ENCODE measurements at places on chromosomes 16 and 17. TPM values are rescaled to one million over a fixed set of nuclear protein-coding genes. Genes with fewer than 3 reads are reported as not detected.
A peak's percentile ranks its signal among the peaks of the same experiment; 100 is the strongest.

TMEM238L gene
- not detected for total RNA-seq

GRCh38 chr16:17162560-17162959 lies 308.2 kb downstream of the XYLT1 start:
- DNase-seq = no peak

DNA sequence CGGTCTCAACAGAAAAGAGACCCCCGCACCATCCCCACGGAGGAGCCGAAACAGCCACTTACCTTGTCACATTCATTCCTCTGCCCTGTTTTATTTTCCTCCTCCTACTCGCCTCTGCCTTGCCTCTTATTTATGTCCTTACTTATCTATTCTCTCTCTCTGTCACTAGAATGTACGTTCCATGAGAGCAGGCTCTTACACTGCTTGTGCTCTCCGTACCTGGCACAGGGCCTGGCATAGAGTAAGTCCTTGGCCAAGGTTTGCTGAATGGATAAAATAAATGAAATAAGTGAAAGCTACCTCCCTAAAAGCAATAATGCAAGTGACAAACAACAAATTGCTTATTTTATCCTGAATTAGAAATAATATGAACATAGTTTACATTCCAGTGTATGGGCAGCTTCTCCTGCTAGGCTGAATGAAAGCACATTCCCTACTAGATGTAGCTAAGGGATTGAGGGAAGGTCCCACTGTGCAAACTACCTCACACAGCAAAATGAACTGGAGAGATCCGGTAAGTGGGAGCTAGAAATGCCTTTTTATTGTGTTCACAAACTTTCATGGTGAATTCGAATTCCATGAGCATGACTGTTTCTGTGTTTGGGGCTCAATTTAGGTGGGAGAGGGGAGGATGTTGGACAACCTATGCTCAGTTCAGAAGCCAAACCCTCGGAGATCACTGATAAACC lies 173.1 kb downstream of the PARN start:
- DNase-seq = no peak

MYH13 gene
- not detected for total RNA-seq

- no peak for DNase-seq
Measured at GRCh38 chr17:76889323-76889722, 21.1 kb downstream of the MGAT5B start.

HBA1 gene
- total RNA-seq = not detected

GRCh38 chr16:79151-80054 lies 1.4 kb downstream of the MPG start:
- DNase-seq = peak; percentile 65

DNA sequence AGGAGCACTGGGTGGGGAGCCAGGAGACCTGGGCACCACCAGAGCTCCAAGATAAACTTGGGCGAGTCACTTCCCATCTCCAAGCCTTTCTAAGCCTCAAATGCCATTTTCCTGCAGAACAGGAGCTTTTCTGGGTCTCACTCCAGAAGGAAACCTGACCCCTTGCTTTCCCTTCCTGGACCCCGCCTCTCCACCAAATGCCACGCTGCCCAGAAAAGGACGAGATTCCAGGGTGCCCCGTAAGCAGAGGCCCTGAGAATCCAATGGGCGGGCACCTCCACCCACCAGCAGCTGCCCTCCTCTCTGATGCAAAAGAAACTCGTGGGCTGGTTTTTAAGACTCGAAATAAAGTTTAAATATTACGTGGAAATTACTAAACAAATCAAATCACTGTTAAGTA lies 31.3 kb downstream of the ZNF423 start:
- DNase-seq = peak; percentile 41

PPP1R27 gene
- total RNA-seq = not detected

ADAD2 gene
- total RNA-seq = not detected

DNA sequence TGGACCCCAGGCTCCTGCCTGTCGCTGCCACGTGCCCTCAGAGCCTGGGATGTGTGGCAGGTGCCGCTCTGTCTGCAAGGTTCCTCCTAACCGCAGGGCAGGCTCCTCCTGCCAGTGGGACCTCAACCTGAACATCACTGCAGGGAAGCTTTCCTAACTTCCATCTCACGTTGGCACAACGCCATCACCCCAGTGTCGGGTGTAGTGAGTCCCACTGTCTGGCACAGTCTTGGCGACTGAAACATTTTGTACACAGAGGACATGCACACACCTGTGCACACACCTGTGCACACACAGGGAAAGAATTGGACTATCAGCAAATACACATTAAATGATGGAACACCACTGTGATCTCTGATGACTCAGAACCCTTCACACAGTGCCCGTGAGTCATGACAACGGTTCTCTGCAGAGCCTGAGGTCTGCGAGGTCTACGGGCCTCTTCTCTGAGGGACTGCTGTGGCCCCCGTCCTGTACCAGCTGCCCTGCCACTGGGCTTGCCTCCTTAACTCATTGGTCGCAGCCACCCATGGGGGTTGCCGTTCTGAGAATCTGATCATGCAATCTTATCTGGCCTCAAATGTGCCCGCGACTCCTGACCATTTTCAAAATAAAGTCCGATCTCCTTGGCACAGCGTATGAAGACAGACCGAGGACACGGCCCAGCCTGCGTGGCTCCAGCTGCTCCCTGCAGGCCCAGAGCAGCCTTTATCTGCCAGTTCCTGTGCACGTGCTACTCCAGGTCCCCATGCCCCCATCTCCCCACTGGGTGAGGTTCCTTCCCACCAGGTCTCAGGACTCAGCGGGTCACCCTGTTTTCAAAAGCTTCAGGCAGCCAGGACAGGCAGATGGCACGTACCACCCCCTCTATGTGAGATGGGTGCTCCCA lies 7.6 kb downstream of the CCDC57 start:
- DNase-seq = no peak

GRCh38 chr16:89890200-89890599 lies 16.8 kb downstream of the TCF25 start:
- no peak for DNase-seq

DNA sequence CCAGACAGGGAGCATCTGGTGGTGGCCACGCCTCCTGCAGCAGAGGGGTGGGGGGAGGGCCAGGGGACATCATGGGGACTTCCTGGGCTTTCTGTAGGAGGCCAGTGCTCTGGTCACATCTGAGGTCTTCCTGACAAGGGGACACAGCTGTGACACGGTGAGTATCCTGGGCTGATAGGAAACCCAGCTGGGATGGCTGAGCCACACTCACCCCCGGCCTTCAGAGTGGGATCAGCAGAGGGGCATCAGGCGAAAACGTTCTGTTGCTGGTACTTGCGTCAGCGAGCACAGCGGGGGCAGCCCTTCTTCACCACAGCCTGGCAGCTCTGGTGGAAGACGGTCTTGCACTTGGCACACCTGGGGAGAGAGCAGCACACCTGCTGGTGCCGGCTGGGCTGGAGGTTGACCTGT lies 122.9 kb upstream of the SMURF2 start:
- no peak for DNase-seq

VASN gene
- total RNA-seq = 0.39 TPM

- DNase-seq = no peak
Measured at GRCh38 chr17:80455784-80456183, 20.6 kb downstream of the NPTX1 start.

DNA sequence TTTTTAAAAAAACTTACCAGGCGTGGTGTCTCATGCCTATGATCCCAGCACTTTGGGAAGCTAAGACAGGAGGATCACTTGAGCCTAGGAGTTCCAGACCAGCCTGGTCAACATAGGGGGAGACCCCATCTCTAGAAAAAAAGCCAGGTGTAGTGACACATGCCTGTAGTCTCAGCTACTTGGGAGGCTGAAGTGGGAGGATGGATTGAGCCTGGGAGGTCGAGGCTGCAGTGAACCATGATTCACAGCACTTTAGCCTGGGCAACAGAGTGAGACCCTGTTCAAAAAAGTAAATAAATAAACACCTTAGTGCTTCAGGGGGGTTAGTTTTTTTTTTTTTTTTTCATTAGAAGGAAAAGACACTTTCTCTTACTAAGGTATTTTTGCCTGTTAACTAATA lies 58.9 kb upstream of the LRRC37A3 start:
- no peak for DNase-seq

DNA sequence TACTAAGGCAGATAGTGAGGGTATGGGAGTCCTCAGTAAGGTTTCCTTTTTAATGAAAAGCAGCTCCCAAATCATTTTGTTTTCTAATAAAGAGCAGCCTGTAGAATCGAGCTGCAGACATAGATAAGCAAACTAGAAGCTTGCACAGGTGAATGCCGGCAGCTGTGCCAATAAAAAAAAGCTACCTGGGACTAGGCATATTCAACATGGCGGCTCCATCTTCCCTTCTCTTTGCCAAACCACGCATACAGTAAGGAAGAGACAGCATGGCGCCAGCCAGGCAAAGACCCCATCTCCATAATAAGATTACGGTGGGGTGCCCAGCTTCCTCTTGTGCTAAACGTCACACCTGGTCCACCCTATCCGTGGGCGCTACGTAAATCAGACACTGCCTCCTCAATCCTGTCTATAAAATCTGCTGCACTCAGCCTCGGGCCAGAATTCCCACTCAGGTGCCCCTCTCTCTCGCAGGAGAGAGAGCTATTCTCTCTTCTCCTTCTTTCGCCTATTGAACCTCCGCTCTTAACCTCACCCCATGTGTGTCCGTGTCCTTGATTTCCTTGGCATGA lies 92.7 kb upstream of the FA2H start:
- no peak for DNase-seq

FLYWCH2 gene
- total RNA-seq = 33.1 TPM

Measured in dermis microvascular lymphatic vessel endothelial cell (primary cell).